ENCODE measurements at places on chromosomes 3 and 15.

DNA sequence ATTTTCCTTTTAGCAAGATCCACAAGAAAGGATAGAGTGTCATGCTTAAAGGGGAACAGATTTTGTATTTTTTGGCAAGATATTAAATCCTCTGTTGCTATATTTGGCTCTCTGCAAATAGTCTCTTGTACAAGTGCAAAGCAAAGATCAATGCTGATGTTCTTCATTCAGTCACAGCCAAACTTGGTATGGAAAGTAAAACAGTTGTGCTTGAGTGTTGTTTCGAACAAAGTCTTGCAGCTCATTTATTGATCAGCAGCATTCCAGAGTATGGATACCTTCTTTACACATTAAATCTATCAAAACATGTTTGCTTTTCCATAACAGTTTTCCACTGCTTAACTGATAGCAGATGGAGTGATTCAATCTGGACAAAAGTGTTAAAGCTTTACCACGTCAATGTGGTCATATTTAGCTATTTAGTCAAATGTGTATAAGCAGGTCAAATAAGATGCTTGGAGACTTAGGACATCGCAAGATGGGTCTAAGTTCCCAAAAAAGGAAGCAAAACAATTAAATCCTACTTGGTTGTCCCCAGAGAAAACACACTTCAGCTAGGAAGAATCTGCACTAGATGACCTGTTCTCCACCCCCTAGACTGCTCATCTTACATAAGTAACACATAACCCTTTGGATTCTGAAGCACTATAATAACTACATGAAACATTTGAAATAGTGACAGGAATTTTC, 52.4 kb downstream of the VGLL3 start:
- no peak for DNase-seq

GRCh38 chr3:10471054-10471688, 34.2 kb downstream of the ATP2B2 start:
- peak; percentile 18 for DNase-seq

DNA sequence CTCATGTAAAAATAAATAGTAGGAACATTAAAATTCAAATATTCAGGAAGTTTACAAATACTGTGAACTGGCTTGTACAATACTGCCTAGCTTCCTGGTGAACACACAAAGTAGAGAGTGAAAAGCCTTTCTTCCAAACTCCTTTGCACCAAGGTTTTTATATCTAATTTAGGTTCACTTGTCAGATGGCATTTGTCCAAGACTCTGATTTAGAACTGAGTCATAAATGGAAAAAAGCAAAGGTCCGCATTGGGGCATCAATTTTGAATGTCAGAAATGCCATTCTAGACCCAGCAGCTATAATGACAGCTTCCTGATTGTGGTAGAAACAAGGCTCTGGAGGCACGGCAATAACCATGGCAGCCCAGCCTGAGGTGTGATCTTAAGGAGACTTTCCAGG, 160.7 kb downstream of the PDE8A start:
- DNase-seq: no peak

GRCh38 chr3:57007521-57008460, 52.7 kb upstream of the SPATA12 start:
- DNase-seq: peak; percentile 53

DNA sequence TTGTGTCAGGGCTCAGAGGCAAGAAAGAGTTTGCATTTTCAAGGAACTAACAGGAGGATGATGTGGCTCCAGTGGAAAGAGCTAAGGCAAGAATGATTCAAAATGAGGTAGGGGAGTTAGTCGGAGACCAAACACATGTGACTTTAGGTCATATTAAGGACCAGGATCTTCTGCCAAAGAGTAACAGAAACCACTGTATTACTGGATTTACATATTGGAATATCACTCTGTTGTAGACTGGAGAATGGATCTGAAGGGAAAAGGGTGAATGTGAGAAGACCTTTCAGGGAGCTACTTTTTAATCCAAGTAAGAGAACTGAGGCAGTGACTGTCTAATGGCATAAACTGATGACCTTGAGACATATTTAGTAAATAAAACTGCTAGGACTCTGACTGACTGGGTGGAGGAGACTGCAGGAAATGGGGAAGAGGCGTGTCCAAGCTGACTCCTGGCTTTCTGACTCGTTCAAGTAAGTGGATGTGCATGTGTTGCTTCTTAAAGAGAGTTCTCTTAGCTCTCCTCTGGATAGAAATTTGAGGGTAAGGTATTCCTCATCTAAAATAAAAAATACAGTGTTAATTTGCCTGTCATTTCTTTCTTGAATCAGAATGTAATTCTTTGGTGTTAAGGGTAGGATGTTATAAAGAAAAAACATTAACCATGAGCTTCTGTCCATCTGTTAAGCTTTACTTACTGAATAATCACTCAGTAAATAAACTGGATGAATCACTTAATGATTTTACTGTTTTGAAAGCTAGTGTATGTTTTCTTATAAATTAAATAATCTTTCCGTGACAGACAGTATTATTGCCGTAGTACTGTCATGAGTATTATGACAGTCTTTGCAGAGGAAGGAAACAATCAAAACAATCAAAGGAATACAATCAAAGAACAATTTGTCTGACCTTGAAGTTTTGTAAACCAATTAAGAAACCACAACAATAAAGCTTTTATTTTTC, 58.3 kb upstream of the CFAP20DC start:
- no peak for DNase-seq

GRCh38 chr15:70910958-70911357, 18.3 kb downstream of the LRRC49 start:
- no peak for DNase-seq

GRCh38 chr3:31953091-31953490, 28.0 kb downstream of the OSBPL10 start:
- no peak for DNase-seq

- no peak for DNase-seq
Measured at GRCh38 chr15:62469874-62470688, 305.0 kb upstream of the C2CD4B start.
